ENCODE measurements at places on chromosomes 11 and 22.
A peak's percentile ranks its signal among the peaks of the same experiment; 100 is the strongest.

- no peak for DNase-seq
- H3K4me1 ChIP-seq: peaks cover 8% of the 10 kb centered on the region
- H3K27me3 ChIP-seq: peaks cover 63% of the 10 kb centered on the region
- H3K36me3 ChIP-seq: no peaks in the 10 kb centered on the region
Measured at GRCh38 chr11:117828611-117829368, 4.2 kb upstream of the FXYD2 start.

DNA sequence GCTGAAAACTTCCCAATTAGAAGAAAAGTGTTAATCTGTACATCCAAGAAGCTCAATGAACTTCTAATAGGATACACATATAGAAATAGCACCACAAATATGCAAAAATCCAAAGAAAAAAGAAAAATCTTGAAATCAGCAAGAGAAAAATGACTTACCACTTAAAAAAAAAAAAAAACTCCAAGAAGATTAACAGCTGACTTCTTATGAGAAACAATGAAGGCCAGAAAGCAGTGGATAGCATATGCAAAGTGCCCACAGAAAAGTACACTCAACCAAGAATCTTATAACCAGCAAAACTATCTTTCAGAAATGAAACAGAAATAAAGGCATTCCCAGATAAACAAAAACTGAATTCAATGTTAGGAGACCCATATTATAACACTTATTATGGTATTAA is 29.9 kb upstream of the OR5B12 start:
- H3K4me3 ChIP-seq: no peak overlapping the region
- H3K36me3 ChIP-seq: no peaks in the 10 kb centered on the region
- no peak for DNase-seq
- H3K27ac ChIP-seq: no peak overlapping the region
- no peaks in the 10 kb centered on the region for H3K27me3 ChIP-seq

- H3K4me3 ChIP-seq: no peak overlapping the region
- no peak for DNase-seq
- H3K4me1 ChIP-seq: no peaks in the 10 kb centered on the region
- H3K36me3 ChIP-seq: no peaks in the 10 kb centered on the region
- H3K27ac ChIP-seq: no peak overlapping the region
Measured at GRCh38 chr11:115284773-115285172, 219.4 kb downstream of the CADM1 start.

DNA sequence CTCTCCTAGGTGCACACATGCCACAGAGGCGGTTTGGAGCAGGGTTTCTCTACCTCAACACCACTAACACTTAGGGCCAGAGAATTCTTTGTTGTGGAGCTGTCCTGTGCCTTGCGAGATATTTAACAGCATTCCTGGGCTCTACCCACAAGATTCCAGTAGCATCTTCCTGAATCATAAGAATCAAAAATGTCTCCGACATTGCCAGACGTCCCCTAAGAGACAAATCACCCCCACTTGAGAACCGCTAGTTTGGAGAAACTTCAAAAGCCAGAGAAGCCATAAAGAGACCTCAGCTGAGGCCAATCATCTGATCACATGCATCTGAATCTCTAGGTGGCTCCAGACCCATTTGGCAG is 16.1 kb downstream of the MFNG start:
- H3K4me1 ChIP-seq: no peaks in the 10 kb centered on the region
- no peaks in the 10 kb centered on the region for H3K36me3 ChIP-seq
- no peak for DNase-seq
- H3K4me3 ChIP-seq: no peak overlapping the region
- no peaks in the 10 kb centered on the region for H3K27me3 ChIP-seq
- no peak overlapping the region for H3K27ac ChIP-seq

DNA sequence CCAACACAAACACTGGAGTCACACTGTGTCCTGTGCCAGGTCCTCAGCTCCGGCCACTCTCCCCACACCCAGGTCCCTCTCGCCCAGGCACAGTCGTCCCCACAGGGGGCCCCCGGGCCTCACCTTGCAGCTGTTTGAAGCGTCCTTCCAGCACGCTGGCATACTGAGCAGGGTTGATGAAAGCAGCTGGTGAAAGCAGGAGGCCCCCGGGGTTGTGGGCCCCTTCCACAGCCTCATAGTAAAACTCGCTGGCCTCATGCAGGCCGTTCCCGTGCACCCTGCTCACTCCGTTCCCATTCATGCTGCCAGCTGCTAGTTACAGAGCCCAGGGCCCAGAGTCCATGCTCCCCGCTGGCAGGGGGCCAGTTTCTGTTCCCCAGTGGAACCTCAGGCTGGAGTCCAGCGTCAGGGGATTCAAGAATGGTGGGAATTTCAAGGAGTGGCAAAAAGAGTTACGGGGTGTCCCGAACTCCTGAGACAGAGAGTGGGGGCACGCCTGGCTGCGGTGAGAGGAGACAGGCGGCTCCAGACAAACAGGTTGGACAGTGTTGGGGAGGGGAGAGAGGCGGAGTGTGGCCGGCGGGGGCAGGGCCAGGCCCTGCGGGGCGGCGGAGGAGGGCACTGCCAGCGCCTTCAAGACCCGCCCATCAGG is 10.6 kb downstream of the SPTBN2 start:
- DNase-seq: no peak
- H3K4me3 ChIP-seq: peak overlapping the region; percentile 54
- no peaks in the 10 kb centered on the region for H3K27me3 ChIP-seq
- H3K4me1 ChIP-seq: peaks cover 16% of the 10 kb centered on the region
- no peaks in the 10 kb centered on the region for H3K36me3 ChIP-seq

- no peaks in the 10 kb centered on the region for H3K4me1 ChIP-seq
- no peaks in the 10 kb centered on the region for H3K36me3 ChIP-seq
- no peaks in the 10 kb centered on the region for H3K27me3 ChIP-seq
Measured at GRCh38 chr11:31060880-31061279, 308.7 kb downstream of the DCDC1 start.

GRCh38 chr11:108973402-108974162 is 308.7 kb downstream of the DDX10 start:
- H3K27me3 ChIP-seq: no peaks in the 10 kb centered on the region
- H3K27ac ChIP-seq: no peak overlapping the region
- H3K4me3 ChIP-seq: no peak overlapping the region
- DNase-seq: no peak

DNA sequence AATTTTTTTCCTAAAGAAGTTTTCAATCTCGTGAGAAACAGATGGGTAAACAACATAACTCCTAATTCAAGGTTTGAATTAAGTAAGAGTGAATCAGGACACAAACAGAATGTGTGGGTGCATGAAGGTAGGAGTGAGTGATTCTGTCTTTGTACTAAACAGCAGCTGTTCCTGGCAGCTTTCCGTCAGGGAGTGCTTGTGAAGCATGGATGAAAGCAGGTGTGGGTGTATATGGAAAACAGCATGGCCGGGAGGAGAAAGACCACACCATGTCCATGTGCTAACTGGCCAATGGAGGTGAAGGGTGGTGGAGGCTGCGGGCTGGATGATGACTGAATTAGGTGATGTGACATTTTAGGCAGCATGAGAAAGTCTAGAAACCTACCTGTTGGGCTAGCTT is 49.6 kb downstream of the BARX2 start:
- peaks cover 28% of the 10 kb centered on the region for H3K36me3 ChIP-seq
- DNase-seq: no peak
- no peak overlapping the region for H3K27ac ChIP-seq
- no peak overlapping the region for H3K4me3 ChIP-seq

- H3K27me3 ChIP-seq: no peaks in the 10 kb centered on the region
- no peak overlapping the region for H3K4me3 ChIP-seq
- peaks cover 100% of the 10 kb centered on the region for H3K36me3 ChIP-seq
- H3K27ac ChIP-seq: peak overlapping the region; percentile 49
- no peak for DNase-seq
Measured at GRCh38 chr22:31443516-31443915, 44.1 kb downstream of the DRG1 start.

- no peak overlapping the region for H3K4me3 ChIP-seq
- peak overlapping the region; percentile 69 for H3K27ac ChIP-seq
- H3K4me1 ChIP-seq: peaks cover 56% of the 10 kb centered on the region
- no peak for DNase-seq
- H3K36me3 ChIP-seq: no peaks in the 10 kb centered on the region
Measured at GRCh38 chr11:128497061-128497775, 90.1 kb downstream of the ETS1 start.

DNA sequence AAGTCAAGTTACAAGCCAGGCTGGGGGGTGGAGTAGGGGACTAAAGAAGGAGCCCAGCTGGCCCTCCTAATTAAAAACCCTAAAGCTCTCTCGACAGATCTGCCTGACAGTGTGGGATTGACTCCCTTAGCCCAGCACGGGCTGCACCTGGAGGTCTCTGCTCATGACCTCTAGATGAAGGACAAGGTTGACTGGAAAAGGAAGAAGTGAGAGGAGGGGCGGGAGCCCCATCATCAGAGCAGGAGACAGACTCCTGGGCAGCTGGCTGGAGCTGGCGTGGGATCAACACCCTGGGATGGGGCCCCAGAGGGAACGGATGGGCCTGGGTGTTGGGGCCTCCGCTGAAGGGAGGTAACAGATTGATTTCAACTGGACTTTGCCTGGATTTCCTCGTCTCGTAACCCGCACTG is 46.1 kb downstream of the RPUSD4 start:
- peaks cover 7% of the 10 kb centered on the region for H3K4me1 ChIP-seq
- no peak overlapping the region for H3K4me3 ChIP-seq
- H3K27me3 ChIP-seq: no peaks in the 10 kb centered on the region
- no peak for DNase-seq
- no peak overlapping the region for H3K27ac ChIP-seq
- H3K36me3 ChIP-seq: no peaks in the 10 kb centered on the region

GRCh38 chr22:33884829-33885228 is 35.4 kb downstream of the LARGE1 start:
- H3K4me3 ChIP-seq: no peak overlapping the region
- no peaks in the 10 kb centered on the region for H3K36me3 ChIP-seq
- DNase-seq: no peak
- no peaks in the 10 kb centered on the region for H3K4me1 ChIP-seq
- H3K27ac ChIP-seq: no peak overlapping the region
- no peaks in the 10 kb centered on the region for H3K27me3 ChIP-seq

DNA sequence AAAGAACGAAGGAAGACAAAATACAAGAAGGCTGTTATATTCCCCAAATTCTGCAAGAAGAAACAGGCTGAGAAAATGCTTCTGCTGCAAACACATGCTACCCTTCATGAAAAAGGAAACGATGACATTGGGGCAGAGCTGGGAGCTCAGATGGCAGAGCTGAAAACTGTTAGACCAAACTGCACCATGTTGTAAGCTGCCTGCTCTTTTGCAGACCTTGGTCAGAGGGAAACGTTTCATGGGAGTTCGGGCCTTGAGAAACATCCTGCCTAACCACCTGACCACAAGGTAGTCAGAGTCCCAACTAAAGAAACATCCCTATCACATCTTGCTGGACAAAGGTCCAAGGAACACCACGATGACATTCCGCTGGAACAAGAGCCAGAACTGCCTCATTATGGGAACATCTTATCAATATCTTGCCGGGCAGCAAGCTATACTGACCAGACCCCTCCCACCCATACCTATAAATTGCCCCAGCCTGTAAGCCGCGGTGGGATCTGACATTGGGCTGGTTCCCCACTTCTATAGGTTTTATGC is 110.7 kb upstream of the CTSC start:
- H3K4me3 ChIP-seq: no peak overlapping the region
- no peaks in the 10 kb centered on the region for H3K4me1 ChIP-seq
- DNase-seq: no peak
- no peaks in the 10 kb centered on the region for H3K27me3 ChIP-seq
- H3K36me3 ChIP-seq: no peaks in the 10 kb centered on the region
- H3K27ac ChIP-seq: no peak overlapping the region

DNA sequence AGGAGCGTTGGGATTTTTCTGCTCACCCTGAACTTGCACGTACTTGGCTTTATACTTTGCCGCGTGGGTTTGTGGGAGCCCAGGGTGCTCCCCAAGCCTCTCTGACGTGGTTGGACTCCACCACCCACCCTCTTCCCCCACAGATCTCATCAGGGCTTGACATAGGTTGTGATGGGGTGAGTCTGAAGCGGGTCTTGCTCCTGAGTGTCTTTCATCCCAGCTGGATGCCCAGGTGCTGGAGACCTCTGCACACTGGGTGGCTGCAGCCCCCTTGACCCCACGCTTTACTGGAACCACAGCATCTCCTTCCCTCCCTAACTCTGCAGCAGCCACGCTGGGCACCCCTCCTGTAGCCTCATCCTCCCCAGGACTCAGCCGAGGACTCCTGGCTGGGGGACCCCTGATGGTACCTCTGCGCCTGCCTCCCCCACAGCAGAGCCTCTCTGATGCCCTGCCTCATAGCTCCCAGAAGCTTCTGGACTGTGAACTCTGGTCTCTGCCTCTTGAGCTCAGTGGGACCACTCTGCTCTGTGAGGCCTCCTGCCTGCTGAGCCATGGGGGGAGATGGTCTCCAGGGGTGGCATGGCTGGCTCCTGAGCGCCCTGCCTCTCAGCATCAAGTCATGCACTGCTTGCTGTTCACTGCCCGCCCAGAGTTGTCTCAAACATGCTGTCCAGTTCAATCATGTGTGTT is 45.2 kb downstream of the MYEOV start:
- no peak overlapping the region for H3K27ac ChIP-seq
- DNase-seq: no peak
- H3K4me1 ChIP-seq: peaks cover 6% of the 10 kb centered on the region
- no peak overlapping the region for H3K4me3 ChIP-seq
- H3K36me3 ChIP-seq: no peaks in the 10 kb centered on the region

DNA sequence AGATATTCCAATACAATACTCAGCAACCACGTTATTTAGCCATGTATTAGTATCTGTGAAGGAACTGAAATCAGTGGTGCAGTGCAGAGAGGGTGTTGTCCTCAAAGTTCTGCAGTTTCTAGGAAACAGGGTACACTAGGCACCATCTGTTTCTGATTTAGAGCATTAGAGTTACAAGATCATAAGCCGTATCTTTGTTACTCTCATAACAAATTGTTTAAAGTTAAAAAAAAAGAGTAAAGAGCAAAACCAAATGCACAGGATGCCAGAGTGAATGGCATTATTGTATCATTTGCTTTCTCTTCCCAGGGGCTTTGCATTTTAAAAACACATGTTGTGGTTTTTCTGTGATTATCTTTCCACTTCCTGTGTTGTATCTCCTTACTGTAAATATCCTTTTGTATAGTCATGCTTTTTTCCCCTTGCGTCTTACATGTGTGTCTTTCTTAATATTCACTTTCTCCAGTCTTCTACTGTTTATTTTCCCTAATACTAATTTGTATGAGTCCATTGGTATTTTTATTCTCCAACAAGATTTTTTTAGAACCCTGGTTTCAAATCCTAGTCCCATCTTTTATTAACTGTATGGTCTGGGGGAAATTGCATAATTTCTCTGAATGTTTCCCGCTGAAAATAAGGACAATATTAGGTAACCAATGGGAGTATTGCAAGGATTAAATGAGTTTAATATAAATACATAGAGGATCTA is 15.2 kb upstream of the NUP160 start:
- DNase-seq: no peak
- no peak overlapping the region for H3K4me3 ChIP-seq
- H3K27me3 ChIP-seq: no peaks in the 10 kb centered on the region
- peak overlapping the region; percentile 54 for H3K27ac ChIP-seq
- H3K4me1 ChIP-seq: no peaks in the 10 kb centered on the region
